ENCODE measurements at places on chromosomes 3 and 15.

DNA sequence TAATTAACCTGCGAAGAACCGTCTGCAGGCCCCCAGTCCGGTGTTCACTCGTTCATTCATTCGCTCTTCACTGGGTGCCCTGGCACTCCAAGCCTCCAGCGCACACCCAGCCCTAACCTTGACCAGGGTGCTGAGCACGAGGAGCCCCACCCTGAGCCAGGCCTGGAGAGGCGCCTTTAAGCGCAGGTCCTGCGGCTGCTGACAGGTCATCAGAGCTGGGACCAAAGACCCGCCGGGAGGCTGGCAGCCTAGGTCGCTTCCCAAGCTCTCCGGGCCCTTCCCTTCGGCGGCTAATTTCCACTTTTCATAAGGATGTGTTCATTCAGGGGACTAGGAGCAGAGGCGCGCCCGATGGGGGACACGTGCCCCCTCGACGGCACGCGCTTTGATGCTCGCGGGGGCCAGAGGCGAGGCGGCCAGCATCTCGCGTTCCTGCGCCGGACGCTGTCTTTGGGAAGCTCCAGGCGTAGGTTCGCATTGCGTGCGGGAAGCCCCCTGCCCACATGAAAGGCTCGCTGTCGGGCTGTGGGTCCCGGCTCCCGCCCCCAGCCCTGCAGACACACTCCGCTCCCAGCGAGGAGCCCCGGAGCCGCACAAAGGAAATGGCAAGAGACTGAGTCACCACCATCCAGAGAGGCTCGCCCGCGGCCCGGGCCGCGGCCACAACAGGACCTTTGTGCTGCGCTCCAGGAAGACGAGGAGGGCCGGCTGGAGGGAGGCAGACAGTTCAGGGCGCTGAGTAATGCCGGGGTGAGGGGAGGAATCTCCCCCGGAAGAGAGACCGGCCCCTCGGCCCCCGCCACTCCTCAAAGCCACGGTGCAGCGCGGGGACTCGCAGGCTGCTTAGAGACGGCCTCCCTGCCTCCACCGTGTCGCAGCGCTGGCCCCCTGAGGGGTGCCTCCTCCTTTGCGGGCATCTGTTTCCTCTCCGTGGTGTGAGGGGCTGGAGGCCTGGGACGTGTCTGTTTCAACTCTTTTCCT lies 266.4 kb upstream of the HES1 start:
- DNase-seq = no peak

- DNase-seq = no peak
Observed at GRCh38 chr3:196627918-196628231, 11.6 kb upstream of the NRROS start.

DNA sequence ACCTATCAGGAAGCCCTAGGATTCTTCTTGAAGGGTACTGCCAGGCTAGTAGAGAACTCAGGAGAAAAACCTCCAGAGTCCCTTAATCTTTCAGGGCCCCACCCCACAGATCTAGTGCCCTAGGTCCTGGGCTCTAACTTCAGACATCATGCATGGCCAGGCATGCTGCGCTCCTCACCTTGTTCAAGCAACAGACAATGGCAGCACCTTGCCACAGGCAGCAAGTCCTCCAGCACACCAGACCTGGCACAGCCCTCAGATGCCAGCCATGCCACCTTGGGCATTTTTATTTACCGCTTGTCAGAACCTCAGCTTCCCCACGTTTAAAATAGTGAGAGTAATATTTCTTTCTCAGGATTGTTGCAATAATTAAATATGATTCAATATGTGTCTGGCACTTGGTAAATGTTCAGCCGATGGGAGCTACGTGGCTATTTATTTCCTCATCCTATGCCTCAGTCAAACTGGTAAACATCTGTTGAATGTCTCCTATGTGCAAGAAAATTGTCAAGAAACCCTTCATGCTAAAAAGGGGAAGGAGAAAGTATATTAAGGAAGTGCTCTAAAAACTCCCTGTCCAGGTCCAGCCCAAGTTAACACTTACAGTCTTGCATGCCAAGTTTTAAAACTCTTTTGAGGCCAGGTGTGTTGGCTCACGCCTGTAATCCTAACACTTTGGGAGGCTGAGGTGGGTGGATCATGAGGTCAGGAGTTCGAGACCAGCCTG lies 14.5 kb upstream of the CCR1 start:
- no peak for DNase-seq

DNA sequence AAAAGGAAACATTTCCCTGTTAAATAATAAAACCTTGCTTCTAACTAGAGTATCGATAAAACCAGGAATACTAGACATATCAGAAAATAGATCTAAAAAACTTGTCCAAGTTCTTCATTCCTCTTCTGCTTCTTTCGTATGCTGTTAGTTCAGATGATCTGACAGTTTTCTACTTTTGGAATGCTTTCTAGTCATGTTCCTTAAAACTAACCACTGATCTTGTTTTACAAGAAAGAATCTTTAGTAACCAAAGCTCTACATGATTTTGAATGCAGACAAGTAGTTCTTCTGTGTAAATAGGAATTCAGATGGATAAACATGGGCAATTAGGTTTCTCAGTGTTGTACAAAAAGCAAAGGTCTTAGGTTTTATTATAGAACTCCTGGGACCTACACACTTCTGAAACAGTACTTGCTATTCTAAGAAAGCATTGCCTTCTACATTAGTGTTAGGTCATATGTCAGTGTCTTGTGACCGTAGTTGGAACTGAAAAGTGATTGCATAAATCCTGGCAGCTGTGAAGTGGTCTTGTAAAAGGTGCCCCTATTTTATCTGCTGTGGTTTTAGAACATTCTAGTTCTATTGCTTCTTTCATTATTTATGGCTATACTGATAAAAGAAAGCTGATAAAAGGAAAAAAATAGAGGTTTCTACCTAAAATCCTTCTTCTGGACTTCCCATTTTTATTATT lies 40.7 kb downstream of the SNRK start:
- no peak for DNase-seq

DNA sequence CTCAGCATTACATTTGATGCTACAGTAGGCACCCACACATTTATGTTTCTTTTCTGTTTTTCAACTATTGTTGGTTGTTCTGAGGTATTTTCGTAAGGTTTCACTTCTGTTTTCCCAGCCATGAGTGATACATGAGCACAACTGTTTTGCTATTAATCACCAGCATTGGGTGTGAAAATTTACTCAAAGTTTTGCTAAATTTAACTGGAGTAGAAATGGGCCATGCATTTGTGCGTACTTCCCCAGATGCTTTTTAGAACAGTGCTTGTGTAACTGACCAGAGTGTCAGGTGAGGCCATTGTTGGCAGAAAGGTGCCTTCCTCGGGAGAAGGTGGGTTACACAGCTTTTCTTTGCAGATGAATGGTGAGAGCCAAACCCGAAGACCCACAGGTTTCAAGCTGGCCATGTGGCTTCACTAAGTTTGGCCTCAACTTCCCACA lies 70.4 kb downstream of the ST6GAL1 start:
- DNase-seq = peak; percentile 23

- DNase-seq = peak; percentile 18
Observed at GRCh38 chr3:112813723-112814171, 32.9 kb downstream of the CD200R1L start.

- no peak for DNase-seq
Observed at GRCh38 chr3:127867986-127868385, 45.7 kb upstream of the MGLL start.

DNA sequence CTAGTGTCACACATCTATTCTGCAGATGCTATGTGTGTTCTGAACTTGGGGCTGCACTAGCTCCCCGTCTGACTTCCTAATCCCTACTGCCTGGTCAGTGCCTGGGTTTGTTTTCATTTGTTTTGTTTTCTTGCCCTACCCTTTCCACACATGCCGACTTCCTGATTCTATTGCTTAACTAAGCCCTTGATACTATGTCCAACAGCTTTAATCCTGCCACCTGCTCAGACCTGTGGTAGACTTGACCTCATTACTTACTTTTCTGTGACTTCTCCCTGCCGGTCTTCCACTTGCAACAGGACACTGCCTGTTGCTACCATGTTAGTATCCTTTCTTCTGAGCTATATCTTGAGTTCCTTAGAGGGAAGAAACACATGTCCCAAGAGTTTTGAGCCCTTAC lies 39.3 kb upstream of the CEMIP start:
- DNase-seq = no peak

- no peak for DNase-seq
Observed at GRCh38 chr3:131711114-131711768, 208.5 kb upstream of the MRPL3 start.

GRCh38 chr3:66898155-66898554 lies 100.0 kb upstream of the KBTBD8 start:
- no peak for DNase-seq

DNA sequence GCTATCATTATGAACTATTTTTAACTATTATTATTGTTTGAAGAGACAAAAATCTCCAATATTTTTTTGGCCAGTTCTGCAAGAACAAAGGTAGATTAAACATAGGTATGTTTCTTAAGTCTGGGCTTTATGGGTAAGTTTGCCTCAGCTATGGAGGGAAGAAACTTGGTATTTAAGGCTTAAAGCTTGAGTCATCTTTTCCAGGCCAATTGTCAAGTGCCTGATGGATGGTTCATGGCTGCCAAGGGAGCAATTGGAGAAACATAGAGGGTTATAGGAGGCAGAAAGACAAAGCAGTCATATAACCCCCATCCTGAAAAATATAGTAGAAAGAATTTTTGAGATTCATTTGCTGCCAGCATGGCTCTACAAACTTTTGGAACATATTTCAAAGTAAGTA lies 7.2 kb upstream of the STAC start:
- no peak for DNase-seq

DNA sequence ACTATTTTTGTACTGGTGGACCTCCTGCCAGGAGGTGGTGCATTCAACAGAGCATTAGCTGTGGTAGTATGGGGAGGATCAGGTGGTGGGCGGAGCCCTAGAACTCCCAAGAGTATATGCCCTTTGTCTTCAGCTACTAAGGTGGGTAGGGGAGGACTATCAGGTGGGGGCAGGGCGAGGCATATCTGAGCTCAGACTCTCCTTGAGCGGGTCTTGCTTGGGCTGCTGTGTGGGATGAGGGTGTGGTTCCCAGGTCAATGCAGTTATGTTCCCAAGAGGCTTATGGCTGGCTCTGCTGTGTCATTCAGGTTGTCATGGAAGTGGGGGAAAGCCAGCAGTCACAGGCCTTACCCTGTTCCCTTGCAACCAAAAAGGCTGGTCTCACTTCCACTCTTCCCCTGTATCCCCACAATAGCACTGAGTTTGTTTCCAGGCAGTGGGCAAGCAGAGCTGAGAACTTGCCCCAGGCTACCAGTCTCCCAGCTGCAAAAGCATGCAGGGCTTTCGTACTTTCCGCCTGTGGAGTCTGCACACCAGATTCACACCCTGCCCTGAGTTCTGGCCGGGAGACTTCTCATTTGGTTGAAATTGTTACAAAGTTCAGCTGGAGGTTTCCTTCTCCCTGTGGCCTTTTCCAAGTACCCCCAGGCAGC lies 93.7 kb upstream of the DPPA4 start:
- no peak for DNase-seq

- DNase-seq = no peak
Observed at GRCh38 chr3:178137831-178138230, 398.4 kb upstream of the KCNMB2 start.

DNA sequence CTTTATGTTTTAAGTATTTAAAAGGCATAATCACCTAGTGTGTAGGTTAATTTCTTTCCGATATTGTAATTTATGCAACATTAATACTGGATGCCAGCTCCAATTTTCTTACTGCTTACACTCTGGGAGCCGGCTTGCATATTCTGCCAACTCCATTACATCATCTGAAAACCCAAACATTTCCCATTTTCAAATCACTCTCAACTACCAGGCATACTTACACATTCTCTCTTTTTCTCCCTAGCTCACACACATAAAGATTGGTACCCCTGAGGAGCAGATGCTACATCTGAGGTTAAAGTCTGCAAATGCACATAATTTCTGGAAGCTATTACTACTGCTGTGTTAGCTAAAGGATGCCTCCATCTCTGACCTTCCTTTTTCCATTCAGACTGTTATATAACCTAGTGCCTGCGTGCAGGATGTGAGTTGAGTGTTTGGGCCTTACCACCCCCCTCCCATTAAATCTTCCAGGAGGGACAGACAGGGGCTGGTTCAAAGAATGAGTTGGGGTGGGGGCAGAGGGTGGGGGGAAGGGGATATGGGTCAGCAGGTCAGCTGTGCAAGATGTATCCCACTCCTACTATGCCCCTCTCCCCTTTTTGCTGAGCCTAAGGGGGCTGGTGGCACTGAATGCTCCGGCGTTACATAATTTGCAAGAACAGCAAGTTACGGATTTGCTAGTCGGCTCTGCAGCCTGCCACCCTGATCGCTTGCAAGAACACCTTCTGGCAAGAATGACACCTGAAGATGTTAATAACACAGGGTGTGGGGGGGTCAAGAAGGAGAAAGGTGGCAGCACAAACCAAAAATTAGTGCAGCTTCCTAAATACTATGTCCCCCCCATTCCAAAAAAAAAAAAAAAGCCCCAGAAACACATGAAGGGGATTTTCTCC lies 2.5 kb downstream of the RORA start:
- DNase-seq = no peak

- no peak for DNase-seq
Observed at GRCh38 chr15:75468913-75469598, 17.6 kb upstream of the SIN3A start.

GRCh38 chr15:47857776-47858167 lies 140.5 kb downstream of the SEMA6D start:
- DNase-seq = no peak

- no peak for DNase-seq
Observed at GRCh38 chr15:74396146-74396438, 28.6 kb upstream of the CYP11A1 start.

DNA sequence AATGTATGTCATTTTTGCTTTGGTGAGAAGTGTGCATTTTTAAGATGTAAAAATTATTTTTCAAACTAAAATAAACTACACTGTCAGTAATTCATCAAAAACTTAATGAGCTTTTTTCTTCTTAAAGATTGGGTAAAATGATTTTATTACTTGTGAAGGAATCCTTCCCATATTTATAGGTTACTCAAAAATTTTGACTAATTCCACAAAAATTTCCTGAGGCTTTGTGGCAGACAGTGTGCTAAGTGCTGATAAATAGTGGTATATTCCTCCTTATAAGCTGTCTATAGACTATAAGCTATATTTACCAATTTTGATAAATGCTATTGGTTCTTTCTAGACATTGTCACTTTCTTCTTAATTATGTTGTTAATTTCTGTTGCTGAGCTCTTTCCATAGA lies 284.5 kb upstream of the SEMA6D start:
- DNase-seq = no peak

GRCh38 chr15:60591496-60592370 lies 112.8 kb upstream of the ICE2 start:
- DNase-seq = peak; percentile 49

- no peak for DNase-seq
Observed at GRCh38 chr3:32110233-32110760, 3.9 kb downstream of the GPD1L start.

DNA sequence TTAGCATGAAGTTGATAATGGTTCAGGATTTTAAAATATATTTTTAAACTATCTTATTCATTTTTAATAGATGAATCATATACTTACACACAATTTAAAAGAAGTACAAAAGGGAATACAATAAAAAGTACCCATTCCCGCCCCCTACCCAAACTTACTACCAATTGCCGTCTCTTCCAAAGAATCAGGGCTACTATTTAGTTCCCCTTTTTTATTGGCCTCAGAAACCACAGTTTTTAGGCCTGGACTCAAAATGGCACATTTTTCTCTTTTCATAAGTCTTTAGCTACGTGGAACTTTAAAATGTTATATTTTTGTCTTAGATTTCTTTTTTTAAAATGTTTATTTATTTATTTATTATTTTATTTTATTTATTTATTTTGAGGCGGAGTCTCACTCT lies 18.0 kb downstream of the LRRK1 start:
- DNase-seq = no peak
